ENCODE measurements at places on chromosomes 12 and 14. TPM values are rescaled to one million over a fixed set of nuclear protein-coding genes. Genes with fewer than 3 reads are reported as not detected.

DNA sequence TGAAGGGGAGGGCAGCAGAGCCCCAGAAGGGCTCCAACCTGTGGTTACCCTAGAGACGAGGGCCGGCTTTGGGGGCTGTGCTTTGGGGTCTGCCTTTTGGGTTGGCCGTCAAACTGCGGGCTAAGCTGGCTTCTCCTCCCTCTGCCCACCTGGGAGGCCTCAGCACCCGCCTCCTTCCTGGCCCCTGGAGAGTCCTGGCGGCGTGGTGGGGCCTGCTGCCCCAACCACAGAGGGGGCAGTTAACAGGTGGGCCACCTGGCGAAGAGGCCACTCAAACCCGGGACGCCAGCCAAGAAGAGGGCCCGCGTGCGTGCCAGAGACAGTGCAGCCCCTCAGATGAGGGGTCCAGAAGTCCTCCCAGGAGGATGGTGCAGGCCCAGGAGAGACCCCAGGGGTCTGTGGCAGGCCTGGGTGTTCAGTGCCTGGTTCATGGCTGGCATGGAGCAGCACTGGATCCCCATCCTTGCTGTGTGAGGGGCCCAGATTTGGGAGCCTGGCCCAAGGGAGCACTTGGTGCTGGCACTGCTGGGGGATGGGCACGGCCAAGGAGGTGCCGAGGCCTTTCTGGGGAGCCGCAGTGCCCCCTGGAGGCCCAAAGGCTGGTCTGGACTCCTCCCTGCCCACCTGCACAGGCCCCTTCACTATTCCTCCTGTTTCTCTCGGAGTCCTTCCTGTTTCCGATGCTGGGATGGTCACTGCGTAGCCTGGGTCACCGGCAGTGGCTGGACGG is 48.8 kb downstream of the LRCOL1 start:
- DNase-seq: no peak

Gene SLC25A47
- total RNA-seq: not detected

DNA sequence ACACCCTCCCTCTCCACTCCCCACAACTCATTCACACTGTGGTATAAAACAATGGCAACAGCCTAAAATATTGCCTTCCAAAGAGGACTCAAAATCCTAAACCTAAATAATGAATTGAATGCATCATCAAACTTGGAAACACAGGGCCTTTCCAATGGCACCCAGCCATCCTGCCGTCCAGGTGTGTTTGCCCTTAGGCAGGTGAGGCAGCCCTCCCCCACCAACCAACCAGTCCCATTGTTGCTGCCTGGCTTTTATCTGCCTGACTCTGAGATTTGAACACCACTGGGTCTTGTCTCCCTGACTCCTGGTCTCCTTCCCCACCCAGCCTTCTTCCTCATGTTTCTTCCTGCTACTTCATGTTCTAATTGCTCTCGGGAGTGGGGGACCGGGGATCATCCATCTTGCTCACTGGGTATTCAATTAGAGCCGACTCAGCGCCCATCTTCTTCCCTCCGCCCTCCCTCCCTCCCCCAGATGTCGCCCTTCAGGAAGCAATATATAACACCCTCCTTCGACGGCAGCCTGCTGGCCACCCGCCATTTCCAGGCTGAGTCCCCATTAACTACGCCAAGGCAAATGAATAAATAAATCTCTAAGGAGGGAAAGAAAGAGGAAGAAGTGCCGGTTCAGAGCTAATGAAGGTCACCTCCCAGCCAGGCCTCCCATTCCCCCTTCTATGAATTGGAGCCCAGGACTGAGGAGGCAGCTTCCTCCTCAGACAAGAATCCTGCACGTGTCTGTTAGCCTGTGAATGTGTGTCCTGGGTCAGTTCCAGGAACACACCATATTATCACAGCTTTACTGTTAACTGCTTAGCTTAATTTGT is 36.3 kb upstream of the NTF3 start:
- peak; percentile 60 for DNase-seq

Gene TMEM63C
- 0.65 TPM for total RNA-seq

DNA sequence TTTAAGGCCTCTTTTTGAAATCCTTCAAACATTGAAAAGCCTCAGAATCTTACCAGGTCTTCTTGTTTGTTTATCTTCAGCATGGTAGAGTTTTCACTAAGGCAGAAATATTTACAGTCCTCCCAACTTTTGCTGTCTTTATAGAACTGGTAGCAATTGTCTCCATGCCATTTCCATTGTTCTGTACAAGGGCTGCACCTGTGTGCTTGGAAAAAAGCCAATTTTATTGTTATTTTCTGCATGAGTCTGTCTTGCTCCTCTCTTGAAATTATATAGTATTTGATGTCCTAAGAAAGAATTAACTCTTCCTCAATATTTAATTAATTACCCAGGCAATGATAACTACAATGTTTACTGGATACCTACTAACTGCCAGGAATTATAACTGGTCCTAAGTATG is 23.3 kb downstream of the CLEC1A start:
- DNase-seq: no peak

DNA sequence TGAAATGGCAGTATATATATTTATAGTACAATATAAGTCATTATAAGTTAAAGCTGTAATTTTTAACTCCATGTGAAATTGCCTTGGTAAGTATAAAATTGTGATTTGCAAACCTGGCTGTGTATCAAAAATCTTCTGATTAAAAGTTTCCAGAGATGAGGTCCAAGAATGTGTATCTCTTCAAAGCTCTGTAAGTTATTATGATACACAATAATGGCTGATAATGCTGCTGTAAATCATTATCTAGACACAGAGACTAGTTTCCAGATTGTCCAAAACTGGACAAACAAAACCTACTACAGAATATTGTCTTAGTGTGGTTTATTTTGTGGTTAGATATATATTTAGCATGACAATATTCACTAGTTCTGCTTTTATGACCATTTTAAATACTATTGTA is 514.8 kb downstream of the SLC6A15 start:
- DNase-seq: no peak

Gene TCL1B
- total RNA-seq: not detected

- DNase-seq: no peak
Observed at GRCh38 chr12:3255057-3255456, 177.9 kb downstream of the TSPAN9 start.

GRCh38 chr12:100827901-100828520 is 33.4 kb downstream of the ANO4 start:
- peak; percentile 47 for DNase-seq

DNA sequence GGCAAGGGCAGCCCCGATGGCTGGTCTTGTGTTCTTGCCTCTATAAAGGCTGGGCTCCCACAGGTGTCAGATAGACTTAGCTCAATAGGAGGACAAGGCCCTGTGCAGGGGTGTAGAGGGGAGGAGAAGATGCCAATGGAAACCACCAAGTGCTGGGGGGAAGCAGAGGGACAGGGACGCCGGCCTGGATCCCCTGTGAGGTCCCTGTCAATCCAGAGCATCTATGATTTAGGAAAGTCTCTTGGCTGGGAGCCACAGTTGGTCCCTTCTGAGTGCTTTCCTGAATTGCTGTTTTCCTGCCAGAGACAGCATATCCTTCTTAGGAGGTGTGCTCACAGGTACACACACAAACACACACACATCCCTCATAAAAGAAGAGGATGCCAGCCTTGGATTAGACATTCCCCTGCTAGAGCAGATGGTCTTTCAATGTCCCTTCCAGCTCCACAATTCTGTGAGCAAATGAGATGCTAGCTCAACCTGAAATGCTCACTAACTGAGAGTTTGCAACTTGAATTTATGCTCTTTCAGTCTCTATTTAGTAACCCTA is 62.7 kb downstream of the TTC7B start:
- DNase-seq: no peak

GRCh38 chr12:93706824-93707223 is 29.6 kb downstream of the CRADD start:
- DNase-seq: no peak

DNA sequence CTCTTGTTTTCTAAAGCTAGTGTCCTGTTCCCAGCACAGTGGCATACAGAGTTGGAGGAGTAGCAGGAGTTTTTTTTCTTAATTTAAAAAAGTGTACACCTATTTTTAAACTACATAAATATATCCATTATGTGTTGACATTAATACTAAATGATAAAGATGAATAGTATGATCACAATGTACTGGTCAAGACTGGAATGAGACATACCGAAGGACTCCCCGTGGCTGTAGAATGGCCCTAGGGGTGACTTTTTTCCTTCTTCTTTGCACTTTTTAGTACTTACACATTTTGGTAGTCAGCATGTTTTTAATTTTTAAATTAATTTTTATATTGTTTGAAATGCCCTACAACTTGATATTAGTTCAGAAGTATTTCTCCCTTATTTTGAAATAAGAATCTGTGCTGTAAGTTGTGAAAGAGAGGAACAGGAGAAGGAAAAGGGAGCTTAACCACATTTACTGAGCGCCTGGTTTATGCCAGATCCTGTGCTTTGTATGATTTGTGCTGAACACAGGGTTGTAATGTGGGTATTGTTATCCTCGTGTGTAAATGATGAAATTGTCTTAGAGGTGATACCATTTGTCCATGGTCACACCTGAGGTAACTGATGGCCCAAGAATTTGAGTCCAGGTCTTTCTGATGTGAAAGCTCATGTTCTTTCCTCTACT is 136.5 kb downstream of the TGFB3 start:
- DNase-seq: no peak

DNA sequence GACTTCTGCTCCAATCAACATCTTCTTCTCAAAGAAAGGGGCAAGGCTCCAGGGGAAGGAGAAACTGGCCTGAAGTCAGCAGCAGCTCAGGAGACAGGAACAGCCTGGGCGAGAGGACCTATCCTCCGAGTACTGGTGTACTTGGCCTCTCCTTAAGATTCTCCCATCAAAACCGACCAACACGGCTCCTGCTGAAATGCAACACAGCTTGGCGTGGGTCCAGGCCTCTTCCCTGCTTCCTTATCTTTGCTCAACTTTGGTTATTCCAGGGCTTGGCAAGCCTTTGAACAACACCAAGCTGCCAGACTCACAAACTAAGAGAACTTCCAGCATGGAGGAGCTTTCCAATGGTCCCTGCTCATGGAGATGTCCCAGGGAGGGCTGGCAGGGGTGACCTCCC is 377.4 kb downstream of the BCL11B start:
- DNase-seq: no peak

Gene DNAJC22
- total RNA-seq: not detected

Gene VWF
- total RNA-seq: not detected

Gene ERP27
- 0.07 TPM for total RNA-seq

DNA sequence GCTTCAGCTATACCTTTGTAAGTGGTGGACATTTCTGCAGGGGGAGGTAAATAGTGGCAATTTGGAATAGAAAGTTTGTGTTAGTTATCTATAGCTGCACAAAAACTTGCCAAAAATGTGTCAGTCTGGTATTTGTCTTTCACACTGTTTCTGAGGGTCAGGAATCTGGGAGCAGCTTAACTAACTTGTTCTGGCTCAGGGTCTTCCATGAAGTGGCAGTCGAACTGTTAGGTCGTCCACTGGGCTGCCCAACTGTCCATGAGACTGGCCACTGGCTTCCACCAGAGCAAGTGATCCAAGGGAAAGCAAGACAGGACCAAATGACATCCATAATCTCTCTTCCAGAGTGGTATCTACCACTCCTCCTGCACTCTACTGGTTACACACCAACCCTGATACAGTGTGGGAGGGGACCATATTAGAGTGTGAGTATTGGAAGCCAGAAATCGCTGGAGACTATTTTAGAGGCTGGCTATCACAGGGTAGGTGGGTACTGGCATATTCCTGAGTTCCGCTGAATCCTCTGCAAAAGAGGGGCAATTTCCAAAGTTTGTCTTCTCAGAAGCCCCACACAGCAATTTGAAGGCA is 60.9 kb downstream of the DYRK2 start:
- DNase-seq: no peak

Gene TRHDE
- 0.78 TPM for total RNA-seq

GRCh38 chr14:105375635-105376057 is 22.7 kb upstream of the TEX22 start:
- DNase-seq: no peak

DNA sequence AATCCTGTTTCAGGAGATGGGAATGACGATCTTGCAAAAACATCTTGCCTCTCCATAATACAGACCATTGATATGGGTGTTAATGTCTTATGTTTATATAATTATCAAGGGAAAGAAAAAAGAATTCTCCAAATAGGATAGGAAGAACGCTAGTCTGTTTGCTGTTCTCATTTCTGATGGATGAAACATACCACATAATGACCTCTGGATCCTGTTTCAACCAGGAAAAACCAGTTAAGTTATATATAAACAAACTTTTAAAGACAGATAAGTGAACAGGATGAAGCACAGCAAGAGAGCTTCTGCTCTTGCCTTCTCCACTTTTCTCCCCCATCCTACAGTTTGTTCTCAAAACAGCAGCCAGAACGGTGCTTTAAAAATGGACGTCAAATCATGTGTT is 27.8 kb downstream of the COQ6 start:
- no peak for DNase-seq

Gene KRT2
- not detected for total RNA-seq

Gene KIF26A
- total RNA-seq: 2.0 TPM

Gene PLA2G1B
- not detected for total RNA-seq

DNA sequence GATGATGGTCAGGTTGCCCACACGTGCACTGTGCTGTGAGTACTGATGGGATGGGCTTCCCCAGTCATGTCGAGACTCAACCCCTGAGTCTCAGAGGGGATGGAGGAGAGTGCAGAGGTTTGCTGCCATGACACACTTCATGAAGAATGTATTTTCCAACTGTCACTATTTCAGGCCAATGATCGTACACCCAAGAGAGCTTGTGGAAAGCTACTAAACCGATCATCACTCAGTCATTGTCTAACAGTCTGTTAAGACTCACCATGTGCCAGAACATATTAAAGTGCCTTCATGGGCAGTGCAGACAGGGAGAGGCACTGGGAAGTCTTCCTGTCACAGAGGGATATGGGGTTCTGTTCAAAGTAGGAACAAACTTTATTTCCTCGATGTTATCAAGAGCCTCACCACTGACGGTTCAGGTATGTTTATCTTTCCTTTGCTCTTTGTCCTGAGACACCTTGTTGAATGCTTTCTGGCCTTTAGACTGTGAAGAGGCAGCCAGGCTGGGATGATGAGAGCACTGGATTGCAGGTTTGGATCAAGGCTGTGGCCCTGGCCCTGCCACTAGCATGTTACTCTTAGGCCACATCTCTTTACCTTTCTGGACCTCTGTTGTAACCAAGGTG is 41.6 kb upstream of the NTF3 start:
- DNase-seq: no peak

DNA sequence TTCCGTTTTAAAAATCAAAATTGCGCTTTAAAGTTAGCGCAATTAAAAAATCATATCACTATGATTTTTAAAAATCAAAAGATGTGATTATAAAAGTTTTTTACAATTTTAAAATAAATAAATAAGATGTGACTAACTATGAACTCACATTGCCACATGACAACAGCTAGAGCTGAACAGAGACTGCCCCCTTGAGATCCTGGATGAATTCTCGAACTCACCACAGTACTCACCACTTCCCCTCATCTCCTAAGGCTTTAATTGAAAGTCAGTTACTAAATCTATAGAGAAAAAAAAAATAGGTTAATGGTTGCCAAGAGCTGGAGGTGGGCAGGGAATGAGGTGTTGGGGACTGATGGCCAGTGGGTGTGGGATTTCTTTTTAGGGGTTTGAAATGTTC is 384.2 kb downstream of the ZFP36L1 start:
- no peak for DNase-seq

GRCh38 chr12:94049718-94050117 is 98.7 kb upstream of the PLXNC1 start:
- DNase-seq: no peak

Gene NDUFB1
- 209 TPM for total RNA-seq

Gene FLRT2
- total RNA-seq: 111 TPM

Gene RASSF8
- total RNA-seq: 15.6 TPM

Data from foreskin keratinocyte (primary cell).